ENCODE measurements at places on chromosomes 5 and 9.

GRCh38 chr5:84383296-84383815 is 1.3 kb downstream of the EDIL3 start:
- no peak for DNase-seq

- DNase-seq = no peak
Measured at GRCh38 chr9:8053501-8053900, 253.9 kb upstream of the DMAC1 start.

- DNase-seq = no peak
Measured at GRCh38 chr5:178340187-178340586, 107.6 kb upstream of the PHYKPL start.

GRCh38 chr5:55062039-55062779 is 38.2 kb downstream of the GZMK start:
- DNase-seq = no peak

DNA sequence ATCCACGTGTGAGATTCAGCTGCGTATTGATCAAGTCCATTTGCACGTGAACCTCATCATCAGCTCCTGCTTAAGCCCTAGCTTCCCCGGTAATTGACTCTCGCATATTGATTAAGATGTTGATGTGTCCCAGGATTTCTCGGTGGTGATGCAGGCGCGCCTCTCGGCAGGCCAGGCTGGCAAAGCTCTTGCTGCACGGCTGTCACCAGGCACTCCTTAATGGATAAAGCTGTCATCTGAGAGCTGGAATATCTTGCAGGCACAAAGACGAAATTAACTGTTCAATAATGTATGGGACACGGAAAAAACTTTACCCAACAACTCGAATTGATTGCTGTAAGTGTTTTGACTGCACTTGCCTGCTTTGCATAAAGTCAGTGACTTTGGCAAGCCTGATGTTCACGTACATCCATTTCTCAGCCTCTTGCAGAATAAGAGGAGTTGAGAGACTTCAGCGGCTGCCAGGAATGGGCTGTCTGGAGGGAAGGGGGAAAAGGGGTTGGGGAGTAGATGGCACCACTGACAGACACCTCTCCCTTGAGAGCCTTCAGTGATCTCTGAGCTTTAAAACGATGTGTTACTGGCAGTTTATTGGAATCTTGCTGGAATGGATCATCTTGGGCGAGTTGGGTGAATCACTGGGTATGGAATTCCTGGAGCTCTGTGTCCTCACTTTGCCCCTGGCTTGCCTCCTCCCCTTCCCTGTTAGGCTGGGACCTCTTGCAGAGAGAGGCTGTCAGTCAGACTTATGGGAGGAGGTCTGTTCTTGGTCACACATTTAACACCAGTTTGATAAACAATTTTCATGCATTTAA is 650.3 kb downstream of the CCDC171 start:
- DNase-seq = no peak

- no peak for DNase-seq
Measured at GRCh38 chr5:63690546-63690945, 271.7 kb downstream of the HTR1A start.

- no peak for DNase-seq
Measured at GRCh38 chr5:1767524-1768282, 31.9 kb downstream of the MRPL36 start.

DNA sequence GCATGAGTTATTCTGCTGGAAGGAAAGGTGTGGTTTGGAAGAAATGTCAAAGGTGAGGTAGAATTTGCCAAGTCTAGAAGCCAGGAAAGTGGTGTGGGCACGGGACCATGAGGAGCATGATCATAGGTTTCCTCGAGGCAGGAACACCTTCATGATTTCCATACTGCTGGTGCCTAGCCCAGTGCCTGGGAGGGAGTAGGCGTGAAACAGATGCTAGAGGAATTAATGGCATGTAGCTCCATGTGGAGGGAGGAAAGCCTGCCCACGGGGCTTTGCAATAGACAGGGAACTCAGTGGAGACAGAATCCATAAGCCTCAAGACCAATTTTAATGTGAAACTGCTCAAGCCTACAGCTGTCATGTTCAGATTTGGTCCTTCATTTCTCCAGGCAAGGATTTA is 35.1 kb downstream of the TTLL11 start:
- no peak for DNase-seq
